ENCODE measurements at places on chromosomes 6 and 20.
A peak's percentile ranks its signal among the peaks of the same experiment; 100 is the strongest.

DNA sequence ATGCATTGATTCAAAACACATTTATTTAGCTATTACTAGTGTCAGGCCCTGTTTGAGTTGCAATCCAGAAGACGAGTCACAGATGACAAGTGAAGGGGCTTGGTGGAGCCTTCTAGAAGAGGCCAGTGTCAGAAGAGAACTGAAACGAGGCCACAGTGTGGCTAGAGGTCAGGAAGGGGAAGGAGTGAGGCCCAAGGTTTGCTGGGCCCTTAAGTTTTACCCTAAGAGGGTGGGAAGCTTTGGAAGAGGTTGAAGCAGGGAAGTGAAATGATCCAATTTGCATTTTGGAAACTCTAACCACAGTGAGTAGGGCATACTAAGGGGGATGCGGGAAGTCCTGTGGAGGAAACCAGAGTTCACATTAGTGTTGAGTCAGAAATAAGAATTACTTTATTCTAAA, 25.0 kb downstream of the TTK start:
- no peak for DNase-seq

GRCh38 chr6:151147118-151147832, 92.5 kb upstream of the AKAP12 start:
- no peak for DNase-seq

DNA sequence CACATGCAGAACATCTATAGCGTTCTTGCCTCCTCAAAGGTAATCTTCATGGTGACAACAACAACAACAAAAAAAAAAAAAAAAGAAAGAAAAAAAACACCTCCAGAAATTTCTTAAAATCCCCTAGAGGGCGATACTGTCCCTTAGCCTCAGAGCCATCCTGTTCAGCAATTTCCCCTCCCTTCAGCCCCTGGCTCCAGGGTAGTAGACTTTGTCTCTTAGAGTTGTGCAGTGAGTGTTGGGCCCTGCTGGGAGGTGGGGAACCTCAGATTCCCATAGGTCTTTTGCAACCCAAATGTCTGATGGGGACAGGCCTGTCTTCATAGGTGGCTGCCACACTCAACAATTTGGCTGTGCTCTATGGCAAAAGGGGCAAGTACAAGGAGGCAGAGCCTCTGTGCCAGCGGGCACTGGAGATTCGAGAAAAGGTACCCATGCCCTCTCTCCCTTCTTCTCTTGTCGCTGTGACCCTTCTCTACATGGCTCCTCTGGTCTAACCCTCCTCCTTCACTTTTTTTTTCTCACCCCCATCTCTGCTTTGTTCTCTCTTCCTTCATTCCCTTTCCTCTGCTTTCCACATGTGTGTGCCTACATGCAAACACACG, 6.0 kb upstream of the PTK7 start:
- no peak for DNase-seq

DNA sequence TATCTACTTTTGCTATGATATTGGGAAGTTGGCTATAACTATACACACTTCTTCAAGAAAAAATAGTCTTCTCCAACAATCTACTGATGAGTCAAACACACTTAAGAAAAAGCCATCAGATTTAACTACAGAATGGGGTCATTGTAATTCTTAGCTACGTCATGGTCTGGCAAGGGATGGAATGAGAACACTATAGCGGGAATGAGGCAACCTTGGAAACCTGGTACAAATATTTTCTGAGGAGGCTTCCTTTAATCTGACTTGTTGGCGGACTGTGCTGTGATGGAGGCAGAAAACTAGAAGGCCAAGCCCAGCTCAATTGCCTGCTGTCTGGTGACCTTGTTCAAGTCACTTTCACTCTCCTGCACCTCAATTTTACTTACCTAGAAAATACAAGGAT, 586.8 kb upstream of the JAG1 start:
- no peak for DNase-seq

GRCh38 chr6:138188278-138188941, 26.7 kb downstream of the ARFGEF3 start:
- DNase-seq, result no peak

DNA sequence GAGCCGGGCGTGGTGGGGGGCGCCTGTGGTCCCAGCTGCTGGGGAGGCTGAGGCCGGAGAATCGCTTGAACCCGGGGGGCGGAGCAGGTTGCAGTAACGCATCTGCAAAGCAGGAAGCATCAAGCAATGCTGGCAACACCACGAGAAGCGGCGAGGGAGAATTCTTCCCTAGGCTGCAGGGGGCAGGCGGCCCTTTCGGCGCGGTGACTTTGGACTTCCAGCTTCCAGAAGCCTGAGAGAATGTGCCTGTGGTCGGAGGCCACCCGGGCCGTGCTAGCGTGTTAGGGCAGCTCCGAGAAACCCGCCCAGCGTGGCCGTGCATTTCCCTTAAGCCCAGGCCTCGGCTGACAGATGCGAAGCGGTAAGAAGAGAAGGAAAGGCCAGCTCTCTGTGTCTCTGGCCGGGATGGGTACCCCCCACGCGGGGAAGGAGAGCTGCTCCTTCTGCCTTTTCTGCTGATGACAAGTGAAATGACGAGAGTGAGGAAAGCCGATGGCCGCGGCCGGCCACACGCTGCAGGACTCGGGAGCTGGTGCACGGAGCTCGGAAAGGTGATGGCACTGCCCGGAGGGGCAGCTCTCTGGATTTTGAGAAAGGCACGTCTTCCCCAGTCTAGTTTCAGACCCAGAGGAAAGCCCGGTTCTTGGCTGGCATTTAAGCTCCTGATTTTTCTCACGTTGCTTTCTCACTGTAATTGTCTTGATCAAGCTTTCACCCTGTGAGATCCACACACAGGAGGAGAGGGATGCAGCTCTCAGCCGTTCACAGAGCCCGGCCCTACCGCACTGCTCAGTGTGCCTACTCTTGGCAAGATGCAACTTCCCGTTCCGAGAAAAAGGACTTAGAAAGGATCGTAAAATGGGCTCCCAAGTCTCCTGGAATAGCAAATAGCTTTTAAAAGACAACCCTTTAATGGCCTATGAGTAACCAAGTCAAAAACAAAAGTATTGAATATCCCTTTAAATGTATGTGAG, 68.3 kb upstream of the EXOC2 start:
- no peak for DNase-seq

DNA sequence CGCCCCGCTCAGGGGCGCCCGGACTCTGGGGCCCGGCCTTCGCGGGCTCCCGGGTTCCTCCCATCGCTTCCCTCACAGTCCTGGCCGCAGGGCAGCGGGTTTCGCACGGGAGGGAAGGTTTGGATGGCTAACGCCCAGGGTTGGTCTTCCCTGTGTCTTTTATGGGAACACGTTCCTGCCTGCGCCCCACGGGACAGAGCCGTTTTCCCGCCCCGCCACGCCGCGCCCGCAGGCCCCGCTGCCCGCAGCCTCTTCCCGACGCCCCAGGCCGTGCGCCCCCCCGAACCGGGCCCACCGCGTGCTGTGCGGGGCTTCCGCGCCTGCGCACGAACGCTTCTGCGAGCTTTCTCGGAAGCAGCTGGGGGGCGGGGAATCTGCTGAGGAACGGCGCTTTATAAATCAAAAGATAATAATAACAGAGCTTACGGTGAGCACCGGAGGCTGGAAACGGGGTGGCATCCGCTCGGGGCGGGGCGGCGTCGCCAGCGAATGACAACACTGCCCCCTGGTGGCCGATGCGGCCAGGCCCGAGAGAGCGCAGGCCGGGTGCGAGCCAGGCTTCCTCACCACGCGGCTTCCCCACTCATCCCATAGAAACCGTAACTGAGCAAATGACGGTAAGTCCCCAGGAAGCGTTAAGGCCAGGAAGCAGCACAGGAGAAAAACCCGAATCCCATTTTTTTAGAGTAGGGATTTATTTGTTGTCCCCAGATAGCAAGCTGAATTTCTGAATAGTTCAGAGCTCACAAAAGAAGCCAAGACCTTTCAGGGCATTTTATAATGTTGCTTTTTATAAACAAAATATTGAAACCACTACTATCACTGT, 116.4 kb downstream of the MYLK4 start:
- DNase-seq, result peak; percentile 89

GRCh38 chr6:77619114-77619513, 33.7 kb upstream of the MEI4 start:
- no peak for DNase-seq

DNA sequence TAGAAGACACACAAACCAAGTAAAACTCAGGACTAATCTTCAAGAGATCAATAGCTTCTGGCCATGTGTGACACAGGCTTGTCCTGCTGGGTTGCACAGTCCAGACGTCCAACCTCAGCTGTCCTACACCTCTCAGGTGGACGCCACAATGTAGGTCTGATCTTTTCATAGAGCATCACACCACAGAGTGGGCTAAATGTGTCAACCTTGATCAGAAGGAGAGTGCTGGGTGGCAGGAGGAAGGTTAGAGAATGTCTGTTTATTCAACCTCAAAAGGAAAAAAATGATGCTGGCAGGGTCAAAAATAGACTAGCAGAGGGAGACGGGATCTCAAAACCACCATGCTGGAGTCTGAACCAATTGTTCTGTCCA, 41.7 kb downstream of the GFOD1 start:
- DNase-seq, result no peak

DNA sequence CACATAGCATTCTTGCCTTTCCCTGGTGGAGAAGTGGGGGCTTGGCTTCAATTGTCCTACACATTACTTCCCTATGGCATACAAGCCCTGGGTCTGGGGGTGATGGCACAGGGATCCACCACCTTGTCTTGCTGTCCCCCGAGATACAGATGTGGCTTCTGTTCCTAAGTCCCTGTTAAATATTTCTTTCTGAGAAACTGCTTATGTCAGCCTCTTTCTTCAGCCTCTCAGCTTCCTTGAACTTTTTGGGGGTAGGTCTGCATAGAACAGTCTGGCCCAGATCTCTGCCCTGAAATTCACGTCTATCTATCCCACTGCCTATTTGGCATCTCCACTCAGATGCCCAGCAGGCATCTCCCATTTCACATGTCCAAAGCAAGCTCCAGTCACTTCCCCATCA, 177.4 kb downstream of the SCP2D1 start:
- DNase-seq, result no peak

- no peak for DNase-seq
Observed at GRCh38 chr6:37523412-37523811, 23.7 kb upstream of the CCDC167 start.

GRCh38 chr6:109961611-109962041, 16.5 kb upstream of the GPR6 start:
- no peak for DNase-seq

DNA sequence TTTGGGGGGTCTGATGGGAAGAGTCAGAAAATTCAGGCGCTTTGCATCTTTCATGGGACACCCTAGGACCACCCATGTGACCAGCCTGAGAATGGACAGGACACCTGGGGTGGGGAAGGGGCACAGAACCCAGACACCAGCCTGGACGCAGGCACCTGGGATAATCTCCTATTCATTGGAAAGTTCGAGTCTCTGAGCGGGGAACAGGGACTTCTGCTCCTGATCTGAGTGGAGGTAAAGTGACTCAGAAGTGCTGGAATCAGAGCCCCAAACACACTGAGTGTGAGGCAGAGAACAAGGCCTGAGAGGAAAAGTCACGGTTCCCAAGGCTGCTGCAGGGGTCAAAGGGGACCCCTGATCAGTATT, 1.4 kb downstream of the HLA-B start:
- no peak for DNase-seq

GRCh38 chr6:163036160-163036645, 308.4 kb downstream of the PACRG start:
- DNase-seq, result no peak

- DNase-seq, result no peak
Observed at GRCh38 chr6:81772741-81773140, 20.3 kb upstream of the TENT5A start.

DNA sequence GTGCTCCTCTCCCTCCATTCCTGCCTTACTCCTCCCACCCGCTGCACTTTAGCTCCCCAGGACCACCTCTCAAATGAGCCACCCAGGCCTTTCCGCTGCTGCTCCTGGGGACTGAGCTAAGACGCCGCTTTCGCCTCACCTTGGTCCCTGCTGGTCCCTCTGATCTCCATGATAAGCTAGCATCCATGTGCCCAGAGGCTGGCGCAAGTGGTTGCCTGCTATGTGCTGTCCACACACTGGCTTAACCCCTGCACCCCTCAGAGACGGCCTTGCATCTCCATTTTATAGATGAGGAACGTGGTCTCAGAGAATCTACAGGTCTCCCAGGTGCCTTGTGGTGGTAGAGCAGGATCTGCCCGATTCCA, 160.1 kb upstream of the PMEPA1 start:
- no peak for DNase-seq

GRCh38 chr6:20893412-20893811, 359.2 kb downstream of the CDKAL1 start:
- DNase-seq, result no peak

DNA sequence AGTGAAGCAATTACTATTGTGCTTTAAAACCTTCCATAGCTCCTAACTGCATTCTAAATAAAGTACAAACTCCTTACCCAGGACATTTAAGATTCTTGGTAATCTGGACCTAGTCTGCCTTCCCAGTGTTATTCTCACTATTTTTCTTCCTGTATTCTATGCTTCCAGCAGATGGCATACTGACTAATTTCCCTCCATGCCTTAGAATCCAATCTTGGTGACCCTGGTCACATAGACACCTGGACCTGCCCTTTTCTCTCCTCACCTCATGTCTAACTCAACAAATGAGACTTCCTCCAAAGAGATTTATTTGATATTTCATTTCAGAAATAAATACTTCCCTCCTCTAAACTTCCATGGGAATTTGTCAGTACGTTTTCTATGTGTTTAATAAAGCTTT, 25.8 kb downstream of the ROS1 start:
- no peak for DNase-seq

DNA sequence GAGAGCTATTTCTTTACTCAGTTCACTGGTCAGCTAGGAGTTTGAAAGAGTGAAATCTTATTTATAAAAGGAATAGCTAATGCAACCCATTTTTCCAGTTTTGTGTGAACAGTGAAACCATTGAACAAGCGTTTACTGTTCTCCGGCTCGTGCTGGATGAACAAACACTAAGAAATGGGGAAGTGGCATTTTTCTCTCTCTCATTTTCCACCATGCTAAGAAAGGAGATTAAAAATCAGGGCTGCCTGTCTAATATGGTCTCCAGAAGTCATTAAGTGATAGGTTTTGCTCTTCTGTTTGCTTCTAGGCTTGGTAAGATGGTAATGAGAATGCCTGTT, 774 bp upstream of the SFT2D1 start:
- no peak for DNase-seq

- DNase-seq, result peak; percentile 73
Observed at GRCh38 chr6:28218312-28219248, 6.5 kb upstream of the ZSCAN9 start.

DNA sequence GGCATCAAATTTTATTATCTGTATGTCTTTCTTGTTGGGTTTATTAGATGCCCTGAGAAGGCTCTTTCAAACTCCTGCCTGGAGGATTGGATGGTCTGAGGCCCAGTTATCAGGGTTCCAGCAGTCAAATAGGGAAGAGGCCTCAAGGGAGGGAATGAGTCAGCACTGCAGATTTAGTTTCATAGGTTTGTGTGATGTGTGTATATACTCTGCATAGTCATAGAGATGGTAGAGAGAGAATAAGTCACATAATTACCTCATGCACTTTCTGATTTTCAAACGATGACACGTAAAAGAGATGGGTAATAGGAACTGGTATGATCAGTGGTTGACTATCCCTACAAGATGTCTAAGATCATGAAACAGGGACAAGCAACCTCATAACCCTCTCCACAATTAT, 82.1 kb downstream of the ADAT2 start:
- DNase-seq, result no peak

Measured in glutamatergic neuron (in vitro differentiated cells).